Activated CD8-positive, alpha-beta memory T cell treated with anti-CD3 and anti-CD28 coated beads for 4 hours (primary cell): ENCODE measurements at places on chromosomes 7 and 10.

GRCh38 chr7:11592699-11593098, 239.3 kb downstream of the THSD7A start:
- no peak for DNase-seq

DNA sequence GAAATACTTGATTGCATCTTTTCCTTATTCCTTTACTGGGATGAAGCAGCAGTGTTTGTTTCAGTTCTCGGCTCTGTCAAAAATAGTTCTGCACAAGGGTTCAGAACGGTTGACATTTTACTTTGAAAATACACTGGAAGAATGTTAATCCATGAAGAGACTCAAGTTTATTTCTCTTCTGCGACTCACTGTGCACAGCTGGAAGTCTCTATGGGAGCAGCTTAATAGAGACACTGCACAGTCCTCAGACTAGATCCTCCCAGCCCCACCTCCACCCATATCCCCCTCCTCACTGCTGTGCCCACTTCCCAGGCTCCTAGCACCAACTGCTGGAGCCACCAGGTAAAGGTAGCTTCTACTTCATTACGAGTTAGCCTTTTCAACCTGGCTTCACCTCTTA, 517.8 kb downstream of the GRID1 start:
- no peak for DNase-seq

DNA sequence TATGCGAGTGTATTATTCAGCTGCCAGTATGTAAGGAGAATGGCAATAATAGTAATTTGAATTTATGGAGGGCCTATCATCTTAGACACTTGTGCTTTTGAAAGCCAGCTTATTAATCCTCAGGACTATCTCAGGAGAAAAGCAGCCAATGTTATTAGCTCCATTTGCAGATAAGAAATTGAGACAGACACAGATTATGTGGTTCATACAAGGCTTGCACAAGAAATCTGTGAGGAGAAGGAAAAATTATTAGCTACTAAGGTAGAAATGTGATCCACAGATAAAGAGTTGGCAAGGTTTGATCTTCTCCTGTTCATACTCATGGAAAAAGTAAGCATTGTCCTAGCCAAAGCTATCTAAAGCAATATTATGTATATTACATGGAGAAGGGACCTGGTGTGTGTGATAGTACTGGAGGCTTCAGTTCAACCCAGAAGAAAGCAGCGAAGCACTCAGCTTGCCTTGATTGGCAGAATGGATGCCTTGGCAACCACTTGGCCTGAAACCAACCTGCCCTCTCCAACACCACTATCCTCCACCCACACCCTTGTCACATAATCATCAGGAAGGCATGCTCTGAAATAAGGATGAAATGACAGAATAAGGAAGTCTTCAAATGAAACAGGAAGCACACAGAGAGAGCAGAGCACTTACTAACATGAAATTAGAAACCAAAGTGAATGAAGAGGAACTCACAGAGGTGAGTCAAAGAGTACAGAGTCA, 18.0 kb downstream of the MACC1 start:
- no peak for DNase-seq

DNA sequence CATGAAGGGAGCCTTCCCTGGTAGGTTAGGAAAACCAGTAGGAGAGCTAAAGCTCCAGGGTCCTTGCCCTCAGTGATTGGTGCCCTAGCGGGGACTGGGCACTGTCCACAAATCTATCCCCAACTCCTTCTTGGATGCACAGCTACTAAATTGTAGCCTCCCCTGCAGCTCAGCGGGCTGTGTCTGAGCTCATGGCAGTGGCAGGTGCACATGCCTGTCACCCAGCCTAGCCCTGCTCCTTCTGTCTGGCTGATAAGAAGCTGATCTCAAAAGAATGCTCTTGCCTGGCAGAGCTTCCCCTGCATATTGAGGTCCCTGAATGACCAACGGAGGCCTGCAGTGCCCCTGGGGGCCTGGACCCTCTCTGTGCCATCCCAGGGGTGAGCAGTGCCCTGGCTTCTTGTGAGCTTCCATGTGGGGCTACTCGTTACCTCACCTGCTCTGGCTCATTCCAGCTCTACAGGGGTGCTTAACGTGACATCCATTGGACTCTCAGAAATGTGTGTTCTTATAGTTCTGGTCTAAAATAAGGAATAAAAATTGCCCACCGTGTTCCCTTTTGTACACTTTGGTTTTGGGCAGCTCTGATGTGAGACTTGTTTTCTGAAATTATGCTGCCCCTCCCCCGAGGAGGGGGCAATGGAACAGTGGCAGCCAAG, 59.8 kb upstream of the ANTXRL start:
- no peak for DNase-seq

DNA sequence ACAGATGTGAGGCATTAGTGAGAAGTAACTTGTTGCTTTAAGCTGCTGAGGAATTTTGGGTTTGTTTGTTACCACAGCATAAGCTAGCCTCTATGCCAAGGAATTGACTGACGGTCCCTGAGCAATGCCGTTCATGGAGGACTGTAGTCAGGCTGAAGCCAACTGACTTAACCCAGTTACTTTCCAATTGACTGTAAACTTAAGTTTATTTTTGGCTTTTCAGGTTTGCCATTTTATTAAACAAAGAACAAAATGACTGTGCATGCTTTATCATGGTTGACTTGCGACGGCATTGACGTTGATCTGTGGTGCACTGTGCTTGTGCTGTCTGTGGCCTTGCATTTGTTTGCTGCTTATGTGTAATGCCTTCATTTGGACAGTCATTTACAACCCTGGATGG, 53.5 kb downstream of the DNAJB9 start:
- no peak for DNase-seq

GRCh38 chr7:37475646-37476045, 27.0 kb upstream of the ELMO1 start:
- DNase-seq = no peak

DNA sequence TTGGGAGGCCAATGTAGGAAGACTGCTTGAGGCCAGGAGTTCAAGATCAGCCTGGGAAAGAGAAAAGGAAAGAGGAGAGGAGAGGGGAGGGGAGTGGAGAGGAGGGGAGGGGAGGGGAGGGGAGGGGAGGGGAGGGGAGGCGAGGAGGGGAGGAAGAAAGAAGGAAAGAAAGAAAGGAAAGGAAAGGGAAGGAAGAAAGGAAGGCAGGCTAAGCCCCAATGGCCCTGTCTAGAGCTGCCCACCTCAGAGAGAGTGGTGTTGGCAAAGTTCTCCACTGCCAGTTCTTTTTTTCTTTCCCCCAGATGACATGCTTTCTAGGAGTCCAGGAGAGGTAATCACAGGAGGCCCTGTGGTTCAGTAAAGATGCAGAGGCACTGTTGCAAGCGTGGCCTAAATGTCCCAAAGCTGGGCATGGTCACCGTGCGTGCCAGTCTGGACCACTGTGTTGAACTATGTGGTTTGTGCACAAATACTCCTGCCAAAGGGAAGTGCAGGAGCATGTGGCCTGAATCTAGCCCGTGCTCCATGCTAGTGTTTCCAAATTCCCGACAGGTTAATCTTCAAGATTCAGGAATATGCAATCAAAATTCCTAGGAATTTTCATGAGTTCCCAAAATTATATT, 39.7 kb downstream of the ODAD2 start:
- DNase-seq = no peak

DNA sequence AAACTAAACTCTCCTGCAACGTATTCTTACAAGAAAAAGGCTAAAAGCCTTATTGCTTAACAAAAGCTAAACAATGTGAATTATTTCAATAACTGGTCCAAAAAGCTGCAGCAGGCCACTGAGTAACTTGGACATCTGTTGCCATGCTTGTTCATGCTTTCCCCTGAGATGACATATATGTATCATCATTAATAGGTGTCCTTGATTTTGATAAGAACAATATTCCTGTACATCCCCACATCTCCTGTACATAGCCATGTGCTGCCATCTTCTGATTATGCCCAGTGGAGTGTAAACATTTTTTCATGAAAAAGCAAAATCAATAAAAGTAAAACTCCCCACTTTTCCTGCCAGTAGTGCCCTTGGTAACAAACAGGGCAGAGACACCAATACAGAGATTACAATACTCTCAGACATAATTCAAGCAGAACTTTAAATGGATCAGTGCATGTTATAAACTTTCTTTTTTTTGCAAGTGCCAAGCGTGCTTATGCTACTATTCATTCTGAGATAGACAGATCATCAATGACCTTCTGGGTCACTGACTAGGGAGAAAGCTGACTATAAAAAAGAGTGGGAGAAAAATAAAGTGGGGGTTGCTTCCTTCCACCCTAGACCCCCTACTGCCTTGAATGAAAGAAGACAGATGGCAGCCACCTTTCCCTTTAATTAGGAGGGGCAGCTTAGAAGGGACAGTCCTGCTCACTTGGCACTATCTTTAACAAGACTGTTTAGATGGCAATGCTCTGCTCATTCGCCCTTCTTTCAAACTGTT, 205.5 kb upstream of the KLF14 start:
- DNase-seq = no peak

DNA sequence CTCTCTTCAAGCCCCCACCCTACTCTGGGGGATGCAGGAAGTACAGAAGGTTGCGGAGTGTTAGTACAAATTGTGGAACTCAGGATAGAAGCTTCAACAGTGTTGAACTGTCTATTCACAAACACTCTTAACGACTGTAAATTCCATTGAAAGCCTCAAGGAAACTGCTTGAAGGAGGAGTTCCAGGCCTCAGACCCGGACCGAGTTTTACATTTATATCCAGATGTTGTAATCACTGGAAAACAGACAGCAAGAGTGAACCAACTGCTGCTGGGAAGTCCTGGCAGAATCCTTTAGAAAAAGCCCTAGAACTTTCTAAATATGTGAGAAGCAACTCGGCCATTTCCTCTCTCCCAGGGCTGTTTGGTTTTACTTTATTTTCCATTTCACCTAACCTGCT, 84.1 kb upstream of the LRRC18 start:
- DNase-seq = no peak

DNA sequence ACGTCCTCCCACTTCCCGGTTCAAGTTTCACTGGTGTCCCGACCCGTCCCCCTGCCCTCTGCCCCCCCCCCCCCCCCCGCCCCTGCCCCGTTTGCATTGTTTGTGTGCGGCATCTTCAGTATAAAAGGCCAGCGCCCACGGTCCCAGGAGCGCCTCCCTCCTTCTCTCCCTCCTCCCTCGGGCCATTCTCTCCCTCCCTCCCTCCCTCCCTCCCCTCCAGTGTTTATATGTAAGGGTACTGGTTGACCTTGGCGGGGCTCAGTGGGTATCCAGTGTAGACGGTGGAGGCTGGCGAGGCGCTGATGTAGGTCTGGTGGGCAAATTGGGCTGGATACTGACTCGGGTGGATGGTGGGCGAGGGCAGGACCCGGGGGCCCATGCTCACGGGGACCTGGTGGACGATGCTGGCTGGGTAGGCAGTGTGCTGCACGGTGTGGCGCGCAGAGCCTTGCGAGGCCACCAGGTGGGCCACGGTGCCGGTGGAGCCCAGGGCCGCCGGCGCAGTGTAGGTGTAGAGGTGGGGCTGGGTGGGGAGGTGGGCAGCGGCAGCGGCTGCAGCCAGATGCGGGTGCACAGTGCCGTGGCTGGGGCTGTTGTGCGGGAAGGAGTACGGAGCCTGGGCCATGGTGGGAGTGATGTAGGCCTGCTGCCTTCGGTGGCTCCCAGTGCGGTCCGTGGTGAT, 49.4 kb downstream of the CLEC2L start:
- no peak for DNase-seq

DNA sequence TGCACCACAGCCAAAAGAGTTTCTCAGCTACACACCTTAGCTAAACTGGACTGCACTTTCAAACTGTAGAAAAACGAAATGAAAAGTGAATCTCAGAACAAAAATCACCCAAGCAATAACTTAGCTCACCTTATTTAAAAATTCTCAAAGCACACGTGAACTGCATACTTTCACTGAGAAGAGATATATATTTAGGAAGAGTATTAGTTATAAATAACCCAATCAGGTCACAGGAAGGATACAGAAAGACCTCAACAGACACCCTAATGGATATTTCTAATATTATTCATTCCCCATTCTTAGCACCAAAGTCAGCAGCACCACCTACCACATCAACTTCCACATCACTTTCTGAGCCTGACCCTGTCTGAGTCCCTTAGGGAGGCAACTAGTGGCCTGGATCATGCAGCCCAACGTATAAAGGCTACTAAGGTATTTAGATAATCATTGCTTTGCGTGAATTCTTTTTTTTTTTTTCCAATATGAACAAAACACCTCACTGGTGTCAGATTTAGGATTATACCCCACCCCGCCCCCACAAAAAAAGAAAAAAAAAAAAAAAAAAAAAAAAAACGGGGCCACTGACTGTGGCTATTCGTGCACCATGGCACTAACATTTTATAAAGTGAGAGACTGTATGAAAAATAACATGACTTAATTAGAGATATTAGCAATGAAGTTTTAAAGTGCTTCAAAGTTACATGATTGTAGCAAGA, 2.6 kb downstream of the ABI1 start:
- DNase-seq = no peak

- DNase-seq = no peak
Observed at GRCh38 chr10:103580430-103580829, 86.9 kb downstream of the NEURL1 start.

DNA sequence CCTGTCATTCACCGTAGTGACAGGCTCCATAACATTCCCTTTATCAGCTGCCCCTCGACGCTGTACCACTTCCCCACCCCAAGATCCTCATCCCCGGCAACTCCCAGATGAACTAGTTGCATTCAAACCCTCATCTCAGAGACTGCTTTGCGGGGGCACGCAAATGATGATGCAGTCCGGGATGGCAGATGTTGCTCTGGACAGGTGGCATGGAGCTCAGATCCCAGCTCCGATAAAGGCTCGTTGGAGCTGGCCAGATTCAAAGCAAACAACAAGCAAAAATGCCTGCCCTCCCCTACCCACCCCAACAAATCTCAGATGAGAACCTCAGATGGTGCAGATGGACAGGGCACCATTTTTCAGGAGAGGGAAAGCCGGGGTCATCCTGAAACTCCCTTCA, 46.7 kb downstream of the CARD11 start:
- no peak for DNase-seq
